ENCODE measurements at places on chromosomes 4 and X. TPM values are rescaled to one million over a fixed set of nuclear protein-coding genes. Genes with fewer than 3 reads are reported as not detected.
A peak's percentile ranks its signal among the peaks of the same experiment; 100 is the strongest.

GRCh38 chr4:122577808-122578781, 42.8 kb downstream of the IL21 start:
- DNase-seq = peak; percentile 89

POU3F4 gene
- not detected for total RNA-seq

- DNase-seq = no peak
These were observed 22.3 kb downstream of the EFNB1 start for GRCh38 chrX:68851082-68851481.

GRCh38 chr4:153246446-153247115, 42.3 kb downstream of the TRIM2 start:
- DNase-seq = no peak

- no peak for DNase-seq
These were observed 24.2 kb downstream of the CASP3 start for GRCh38 chr4:184624972-184625554.

RAB9B gene
- 0.50 TPM for total RNA-seq

TCP11X2 gene
- total RNA-seq = not detected

DNA sequence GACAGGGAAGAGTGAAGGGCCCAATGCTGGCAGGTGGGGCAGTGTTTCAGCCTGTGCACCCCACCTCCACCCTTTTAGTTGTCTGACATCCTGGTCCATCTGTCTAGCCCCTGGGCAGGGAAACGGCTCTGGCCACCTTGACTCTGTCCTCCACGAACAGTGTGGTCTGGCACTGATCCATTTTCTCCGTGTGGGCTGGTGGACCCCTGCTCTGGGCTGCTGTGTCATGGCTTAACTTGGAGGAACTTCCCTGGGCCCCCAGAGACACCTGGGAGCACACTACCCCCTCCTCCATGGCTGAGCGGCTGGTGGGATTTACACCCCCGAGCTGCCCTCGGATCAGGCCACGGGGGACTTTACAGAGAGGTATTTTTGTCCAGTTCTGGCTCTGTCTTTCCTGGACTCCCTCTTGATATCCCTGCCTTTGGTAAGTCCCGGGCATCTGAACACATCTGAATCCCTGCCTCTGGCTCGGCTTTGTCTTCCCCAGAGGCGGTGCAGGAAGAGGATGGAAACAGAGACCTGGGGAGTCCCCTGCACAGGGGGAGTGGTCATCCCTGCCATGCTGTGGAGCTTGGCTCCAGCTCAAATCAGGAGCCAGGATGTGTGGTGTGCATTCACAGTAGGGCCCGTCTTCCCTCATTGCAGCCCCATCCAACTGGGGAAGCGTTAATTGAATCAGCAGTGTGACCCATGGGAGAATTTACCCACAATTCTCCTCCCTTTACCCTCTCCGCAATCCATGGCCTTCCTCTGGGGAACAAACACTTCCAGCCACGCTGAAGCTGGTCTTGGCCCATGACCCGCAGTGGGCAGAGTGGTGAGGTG, 6.3 kb upstream of the NKX1-1 start:
- DNase-seq = no peak

DNA sequence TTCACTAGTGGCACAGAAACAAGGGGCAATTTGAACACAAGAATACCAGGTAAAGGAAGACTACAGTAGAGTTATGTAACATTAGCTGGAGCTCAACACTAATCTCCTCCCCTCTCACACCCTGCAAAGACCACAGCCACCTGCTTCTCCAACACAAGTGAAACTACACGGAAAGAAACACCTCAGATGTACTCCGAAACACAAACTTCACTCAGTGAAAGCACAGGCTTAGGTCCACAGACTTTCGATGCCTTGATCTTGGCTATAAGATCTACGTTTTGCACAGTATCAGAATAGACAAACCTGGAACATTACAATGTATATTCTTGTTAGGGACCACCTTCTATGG, 7.6 kb downstream of the ACSL1 start:
- DNase-seq = no peak

GRCh38 chr4:80172203-80172602, 25.1 kb upstream of the PRDM8 start:
- no peak for DNase-seq

DNA sequence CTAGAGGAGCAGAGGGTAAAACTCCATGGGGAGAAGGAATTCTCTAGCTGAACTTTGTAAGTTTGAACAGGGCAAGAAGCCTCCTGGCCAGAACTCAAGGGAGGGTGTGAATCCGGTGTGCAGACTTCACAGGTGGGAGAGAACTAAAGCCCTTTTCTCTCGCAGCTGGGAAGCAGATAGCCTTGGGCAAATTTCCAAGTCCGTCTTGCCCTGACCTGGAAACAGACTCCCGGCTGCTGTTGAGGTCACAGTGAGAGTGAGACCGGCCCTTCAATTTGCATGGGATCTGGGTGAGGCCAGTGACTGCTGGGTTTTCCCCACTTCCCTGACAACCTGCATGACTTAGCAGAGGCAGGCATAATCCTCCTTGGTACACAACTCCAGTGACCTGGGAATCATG, 94.5 kb upstream of the ZNF827 start:
- DNase-seq = no peak

DNA sequence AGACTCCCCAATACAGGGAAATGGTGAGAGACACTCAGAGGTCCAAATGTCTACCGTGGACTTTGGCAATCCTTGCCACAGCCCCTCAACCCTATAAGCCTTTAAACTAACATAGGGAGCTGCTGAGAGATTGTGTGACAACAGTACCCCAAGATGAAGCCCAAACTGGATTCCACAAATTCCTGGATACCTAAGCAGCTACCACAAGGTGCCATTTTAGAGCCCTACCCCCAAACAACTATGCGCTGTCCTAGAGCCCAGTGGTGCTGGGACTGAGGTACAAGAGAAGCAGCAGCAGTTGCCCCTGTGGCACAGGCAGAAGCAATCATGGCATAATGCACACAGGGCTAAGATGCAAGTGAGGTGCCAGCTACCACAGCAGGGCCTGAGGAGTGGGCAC, 2.7 kb upstream of the TMPRSS11F start:
- no peak for DNase-seq

DNA sequence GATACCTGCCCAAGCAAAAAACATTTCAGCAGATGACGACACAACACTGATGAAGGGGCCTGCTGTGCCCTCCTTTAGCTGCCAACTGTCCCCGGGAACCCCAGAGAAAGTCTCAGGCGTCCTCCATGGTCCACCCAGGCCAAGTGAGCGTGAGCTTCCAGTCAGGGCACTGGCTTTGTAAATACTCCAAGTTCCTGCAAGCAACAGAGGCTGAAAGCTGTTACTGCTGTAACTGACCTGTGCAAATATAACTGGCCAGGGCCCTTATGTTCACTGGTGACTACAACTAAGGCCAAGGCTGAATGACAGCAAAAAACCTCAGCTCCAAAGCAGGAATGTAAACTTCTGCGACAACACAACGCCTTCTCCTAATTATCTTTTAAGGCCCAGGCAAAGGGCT, 8.2 kb downstream of the WDR1 start:
- DNase-seq = no peak

GRCh38 chrX:139720136-139720535, 12.2 kb upstream of the MCF2 start:
- no peak for DNase-seq

- no peak for DNase-seq
These were observed 11.7 kb upstream of the HERC5 start for GRCh38 chr4:88445252-88445651.

BEX4 gene
- total RNA-seq = 53.4 TPM

CORIN gene
- not detected for total RNA-seq

PHOX2B gene
- total RNA-seq = not detected

GRCh38 chr4:68948044-68948743, 3.4 kb downstream of the UGT2A3 start:
- no peak for DNase-seq

GRCh38 chr4:142281999-142282398, 564.1 kb downstream of the INPP4B start:
- DNase-seq = no peak

HERC5 gene
- 11.0 TPM for total RNA-seq

- DNase-seq = no peak
These were observed 26.9 kb upstream of the PASD1 start for GRCh38 chrX:151536571-151536970.

- no peak for DNase-seq
These were observed 406.8 kb downstream of the SLITRK2 start for GRCh38 chrX:146224442-146224841.

GRCh38 chr4:165826166-165826565, 46.9 kb upstream of the TLL1 start:
- DNase-seq = no peak

HSFX1 gene
- 0.32 TPM for total RNA-seq

GRCh38 chr4:180909279-180909678, 1333.9 kb upstream of the TENM3 start:
- no peak for DNase-seq

AFF2 gene
- 0.24 TPM for total RNA-seq

DNA sequence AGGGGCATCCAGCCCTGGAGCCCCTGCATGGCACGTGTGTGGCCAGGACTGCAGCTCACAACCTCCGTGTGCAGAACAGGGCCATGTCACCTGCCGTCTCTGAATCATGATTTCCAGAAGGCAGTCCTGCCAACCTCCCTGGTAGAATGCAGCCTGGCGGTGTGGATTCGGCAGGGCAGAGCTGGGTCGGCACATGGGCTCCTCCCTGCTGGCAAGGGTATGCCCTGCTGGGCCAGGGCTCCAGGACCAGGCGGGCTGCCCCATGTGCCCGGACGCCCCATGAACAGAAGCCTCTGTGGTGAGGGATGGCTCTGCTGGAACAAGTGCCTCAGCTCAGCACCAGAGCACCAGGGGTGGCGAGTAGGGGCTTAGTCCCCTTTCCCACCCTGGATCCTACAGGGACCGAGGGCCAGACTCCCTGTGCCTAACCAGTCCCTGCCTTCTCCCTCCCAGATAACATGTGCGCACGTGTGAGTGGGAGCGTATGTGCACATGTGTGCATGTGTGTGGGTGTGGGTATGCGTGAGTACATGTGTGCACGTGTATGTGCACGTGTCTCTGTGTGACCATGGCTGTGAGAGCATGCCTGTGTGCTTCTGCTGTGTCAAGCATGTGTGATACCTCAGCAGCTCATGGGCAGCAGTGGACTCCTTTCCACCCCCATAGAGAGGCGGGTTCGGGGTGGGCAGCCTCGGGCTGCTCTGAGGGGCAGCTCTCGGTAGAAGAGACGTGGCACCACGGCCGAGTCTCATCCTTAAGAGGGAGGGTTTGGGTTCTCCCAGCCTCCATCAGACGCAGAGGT, 10.3 kb upstream of the MXD4 start:
- no peak for DNase-seq

- DNase-seq = no peak
These were observed 15.3 kb downstream of the NOP14 start for GRCh38 chr4:2947926-2948325.

- no peak for DNase-seq
These were observed 169.8 kb downstream of the NHS start for GRCh38 chrX:17544821-17545220.

DNA sequence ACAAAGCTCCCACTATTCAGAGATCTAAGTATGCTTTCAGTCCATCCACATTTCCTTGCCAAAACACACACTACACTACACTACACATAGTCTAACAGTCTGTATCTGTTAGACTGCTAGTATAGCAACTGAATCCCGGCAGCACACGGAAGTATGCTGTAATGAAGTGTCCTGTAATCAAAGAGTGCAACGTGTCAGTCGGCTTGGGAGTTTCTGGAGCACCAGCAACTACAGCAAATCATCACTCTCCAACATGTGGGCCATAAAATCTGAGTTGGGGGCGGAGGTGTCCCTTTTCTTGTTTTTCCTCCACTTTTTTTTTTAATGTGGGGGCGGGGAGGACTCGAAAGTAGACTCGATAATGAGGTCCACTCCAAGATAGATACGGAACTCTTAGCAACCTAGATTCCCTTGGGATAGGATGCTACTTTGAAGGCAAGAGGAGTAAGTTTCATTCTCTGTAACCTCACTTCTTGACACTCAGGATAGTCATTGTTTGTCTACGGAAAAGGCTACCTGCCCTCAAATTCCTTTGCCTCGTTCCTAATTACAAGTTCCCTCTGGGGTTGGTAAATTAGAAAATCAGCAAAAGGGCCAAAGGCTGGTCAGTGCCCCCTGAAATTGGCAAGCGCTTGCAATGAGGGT, 722 bp downstream of the SLC10A7 start:
- DNase-seq = no peak

VGLL1 gene
- total RNA-seq = not detected

GRCh38 chrX:72020204-72020603, 109.6 kb downstream of the NHSL2 start:
- DNase-seq = no peak

DNA sequence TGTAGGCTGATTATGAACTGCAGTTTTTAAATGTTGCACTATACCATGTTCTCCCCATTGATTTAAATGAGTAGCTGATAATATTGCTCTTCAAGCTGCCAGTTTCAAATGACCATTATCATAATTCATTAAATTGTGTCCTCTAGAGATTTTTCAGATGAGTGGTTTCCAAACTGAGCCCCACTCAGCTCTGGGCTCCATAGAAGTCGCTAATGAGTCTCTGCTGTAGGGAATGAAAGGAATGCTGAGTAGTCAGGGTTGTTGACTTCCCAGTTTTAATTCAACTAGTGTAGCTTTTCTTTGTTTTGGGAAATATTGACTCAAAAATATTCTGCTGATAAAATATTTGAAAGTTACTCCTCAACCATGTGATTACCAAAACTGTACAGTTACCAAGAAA, 1081.1 kb downstream of the ARAP2 start:
- DNase-seq = no peak

- DNase-seq = no peak
These were observed 69.8 kb downstream of the SHROOM3 start for GRCh38 chr4:76504613-76505465.

DNA sequence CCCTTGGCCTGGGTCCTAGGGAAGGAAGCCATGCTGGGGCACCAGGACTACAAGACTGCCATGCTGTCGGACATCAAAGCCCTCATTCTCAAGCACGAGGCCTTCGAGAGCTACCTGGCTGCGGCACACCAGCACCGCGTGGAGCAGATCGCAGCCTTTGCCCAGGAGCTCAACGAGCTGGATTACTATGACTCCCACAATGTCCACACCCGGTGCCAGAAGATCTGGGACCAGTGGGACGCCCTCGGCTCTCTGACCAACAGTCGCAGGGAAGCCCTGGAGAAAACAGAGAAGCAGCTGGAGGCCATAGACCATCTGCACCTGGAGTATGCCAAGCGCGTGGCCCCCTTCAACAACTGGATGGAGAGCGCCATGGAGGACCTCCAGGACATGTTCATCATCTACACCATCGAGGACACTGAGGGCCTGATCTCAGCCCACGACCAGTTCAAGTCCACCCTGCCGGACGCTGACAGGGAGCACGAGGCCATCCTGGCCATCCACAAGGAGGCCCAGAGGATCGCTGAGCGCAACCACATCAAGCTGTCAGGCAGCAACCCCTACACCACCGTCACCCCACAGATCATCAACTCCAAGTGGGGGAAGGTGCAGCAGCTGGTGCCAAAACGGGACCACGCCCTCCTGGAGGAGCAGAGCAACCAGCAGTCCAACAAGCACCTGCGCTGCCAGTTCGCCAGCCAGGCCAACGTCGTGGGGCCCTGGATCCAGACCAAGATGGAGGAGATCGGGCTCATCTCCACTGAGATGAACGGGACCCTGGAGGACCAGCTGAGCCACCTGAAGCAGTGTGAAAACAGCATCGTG, 487.0 kb downstream of the TRAM1L1 start:
- DNase-seq = no peak

PRDM5 gene
- total RNA-seq = not detected
